ENCODE measurements at places on chromosomes 3 and 15.

DNA sequence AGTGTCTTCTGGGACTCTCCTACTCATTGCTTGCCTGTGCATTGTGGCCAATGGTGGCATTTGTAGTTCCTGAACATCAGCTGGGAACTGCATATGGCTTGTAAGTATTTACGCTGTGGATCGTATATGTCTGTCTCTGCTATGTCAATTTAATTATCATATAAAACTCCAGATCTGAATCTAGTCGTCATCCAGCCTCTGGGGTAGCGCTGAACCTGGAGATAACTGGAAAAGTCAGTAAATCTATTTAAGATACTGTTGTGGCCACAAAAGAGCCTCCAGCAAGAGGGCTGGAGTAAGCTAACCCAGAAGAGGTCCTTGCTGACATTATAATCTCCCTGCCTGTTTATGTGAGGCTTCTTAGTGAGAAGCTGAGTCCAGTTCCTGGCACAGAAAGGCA lies 21.6 kb downstream of the MFSD1 start:
- DNase-seq = no peak

GRCh38 chr3:11168881-11169805 lies 14.8 kb downstream of the HRH1 start:
- DNase-seq = no peak

GRCh38 chr15:28886431-28887338 lies 911 bp downstream of the APBA2 start:
- no peak for DNase-seq

DNA sequence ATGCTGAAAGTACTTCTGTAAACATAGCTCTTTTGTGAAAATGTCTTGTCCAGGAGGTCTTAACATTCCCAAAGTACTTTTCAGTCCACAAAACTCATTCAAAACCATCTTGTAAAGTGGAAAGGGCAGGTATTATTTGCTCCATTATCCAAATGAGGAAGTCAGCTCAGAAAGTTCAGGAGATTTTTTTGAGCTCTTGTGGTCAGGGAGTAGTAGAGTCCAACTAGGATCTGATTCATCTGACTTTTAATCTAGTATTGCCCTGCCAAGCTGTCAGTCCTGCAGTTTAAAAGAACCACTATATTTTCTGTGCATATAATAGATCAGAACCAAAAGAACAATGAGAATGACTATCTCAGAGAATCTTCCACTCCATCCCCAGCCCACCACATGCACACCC lies 83.5 kb downstream of the FOXB1 start:
- DNase-seq = no peak

DNA sequence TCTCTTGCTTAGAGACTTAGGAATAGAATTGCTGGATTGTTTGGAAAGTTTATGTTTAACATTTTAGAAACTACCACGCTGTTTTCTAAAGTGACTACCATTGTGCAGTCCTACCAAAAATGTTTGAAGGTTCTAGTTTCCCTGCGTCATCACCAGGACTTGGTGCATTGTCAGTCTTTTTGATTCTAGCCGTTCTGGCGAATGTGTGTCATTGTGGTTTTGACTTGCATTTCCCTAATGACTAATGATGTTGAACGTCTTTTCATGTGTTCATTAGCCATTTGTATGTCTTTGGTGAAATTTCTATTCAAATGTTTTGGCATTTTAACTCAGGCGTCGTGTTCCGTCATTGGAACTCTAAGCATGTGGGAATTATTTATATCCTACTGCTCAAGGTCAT lies 58.0 kb downstream of the CHD2 start:
- DNase-seq = no peak

DNA sequence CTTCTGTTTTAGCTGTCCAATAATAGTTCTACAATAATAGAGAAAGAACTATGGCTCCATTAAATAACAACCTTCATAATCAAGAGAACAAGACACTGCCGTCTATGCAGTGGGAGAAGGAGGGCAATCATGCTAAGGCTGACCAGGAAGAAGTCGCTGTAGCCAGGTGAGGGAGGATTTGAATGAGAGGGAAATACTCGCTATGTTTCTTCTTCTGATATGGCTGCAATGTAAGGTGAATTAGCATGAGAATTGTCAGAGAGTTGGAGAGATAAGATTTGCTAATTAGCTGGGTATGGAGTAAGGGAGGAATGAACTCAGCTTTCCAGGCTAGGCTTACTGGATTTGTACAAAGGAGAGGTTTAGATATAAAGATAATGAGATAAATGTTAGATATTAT lies 555.4 kb upstream of the ZNF385D start:
- no peak for DNase-seq

DNA sequence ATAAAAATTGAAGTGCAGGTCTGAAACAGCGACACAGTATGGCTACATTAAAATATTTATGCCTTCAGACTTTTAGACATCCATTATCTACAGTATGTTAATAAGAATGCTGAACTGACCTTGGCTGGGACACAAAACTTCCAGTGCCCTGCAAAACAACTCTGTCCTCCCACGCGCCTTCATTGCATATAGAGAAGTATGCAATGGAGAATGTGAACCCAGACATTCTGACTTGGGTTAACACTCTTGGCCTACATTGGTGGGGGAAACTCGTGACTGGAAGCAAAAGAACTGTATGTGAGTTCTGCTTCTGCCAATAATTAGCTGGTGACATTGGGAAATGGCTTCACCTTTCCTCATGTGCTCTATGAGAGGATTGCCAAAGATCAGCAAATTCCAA lies 110.5 kb upstream of the SLC24A5 start:
- no peak for DNase-seq

DNA sequence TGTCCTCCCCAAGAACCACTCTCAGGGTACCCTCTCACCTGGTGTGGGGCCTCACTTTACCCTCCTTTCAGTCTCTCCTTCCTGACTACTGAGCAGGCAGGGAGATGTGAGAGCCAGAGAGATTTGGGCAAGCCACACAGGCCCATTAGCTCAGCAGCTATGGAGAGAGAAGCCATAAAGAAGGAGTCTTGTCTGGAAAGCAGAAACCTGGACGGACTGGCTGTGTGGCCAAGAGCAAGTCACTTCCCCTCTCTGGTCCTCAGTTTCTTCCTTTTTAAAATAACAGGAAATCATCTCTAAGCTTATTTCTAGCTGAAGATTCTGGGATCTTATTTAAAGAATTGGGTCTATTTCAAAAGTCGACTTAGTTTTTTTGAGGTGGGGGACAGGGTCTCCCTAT lies 65.8 kb upstream of the ZNF148 start:
- DNase-seq = no peak

DNA sequence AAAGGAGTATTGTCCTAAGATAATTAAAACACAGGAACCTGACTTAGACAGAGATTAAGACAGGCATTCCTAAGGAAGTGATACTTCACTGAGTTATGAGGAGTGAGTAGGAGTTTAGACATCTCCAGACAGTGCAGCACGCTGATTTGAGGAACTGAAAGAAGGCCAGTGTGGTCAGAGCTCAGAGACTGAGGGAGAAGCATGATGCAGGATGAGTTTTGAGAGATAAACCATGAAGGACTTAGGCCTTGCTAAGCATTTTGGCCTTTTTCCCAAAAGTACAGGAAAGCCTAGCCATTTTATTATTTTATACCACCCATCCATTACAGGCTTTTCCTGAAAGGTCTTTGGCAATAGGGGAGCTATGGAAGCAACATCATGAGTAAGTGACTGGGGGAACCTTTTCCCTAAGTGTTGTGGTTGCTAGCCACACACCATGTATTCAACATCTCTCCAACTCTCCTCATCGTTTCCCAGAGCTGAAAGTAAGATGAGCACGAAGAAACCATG lies 375.6 kb upstream of the TPRG1 start:
- DNase-seq = peak; percentile 14

DNA sequence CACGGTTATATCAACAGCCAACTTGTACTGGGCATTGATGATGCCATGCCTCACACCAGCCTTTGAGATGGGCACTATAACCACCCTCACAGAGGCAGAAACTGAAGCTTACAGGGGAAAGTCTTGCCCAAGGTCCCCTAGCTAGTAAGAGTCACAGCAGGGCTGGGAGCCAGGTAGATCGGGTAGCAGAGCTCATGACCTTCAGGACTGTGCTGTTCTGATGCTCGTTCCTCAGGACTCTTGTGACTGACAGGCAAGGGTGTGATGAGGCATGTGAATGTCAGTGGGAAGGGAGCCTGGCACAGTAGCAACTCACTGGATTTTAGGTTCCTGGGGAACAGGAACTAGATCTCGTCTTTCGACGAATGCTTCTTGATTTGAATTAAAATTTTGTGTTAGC lies 65.7 kb downstream of the RLBP1 start:
- DNase-seq = no peak
